Non-pigmented ciliary epithelial cell (primary cell): ENCODE measurements at places on chromosomes 7 and 10.
A peak's percentile ranks its signal among the peaks of the same experiment; 100 is the strongest.

DNA sequence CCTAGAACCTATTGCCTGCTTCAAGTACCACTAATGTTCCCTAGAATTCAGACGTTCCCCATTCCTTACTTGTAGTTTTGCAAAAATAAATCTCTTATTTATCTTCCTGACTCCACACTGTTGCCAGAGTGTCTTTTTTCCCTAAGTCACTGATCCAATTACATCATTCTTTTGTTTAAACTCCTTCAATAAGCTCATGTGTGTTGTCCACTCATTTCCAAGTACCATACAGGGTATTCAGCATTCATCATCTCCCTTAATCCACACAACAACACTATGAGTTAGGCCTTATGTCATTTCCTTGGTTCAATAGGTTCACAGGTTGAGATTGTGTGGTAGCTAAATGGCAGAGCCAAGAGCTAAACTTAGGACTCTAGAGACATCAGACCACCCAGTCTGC is 119.9 kb upstream of the RHOBTB1 start:
- DNase-seq: no peak

DNA sequence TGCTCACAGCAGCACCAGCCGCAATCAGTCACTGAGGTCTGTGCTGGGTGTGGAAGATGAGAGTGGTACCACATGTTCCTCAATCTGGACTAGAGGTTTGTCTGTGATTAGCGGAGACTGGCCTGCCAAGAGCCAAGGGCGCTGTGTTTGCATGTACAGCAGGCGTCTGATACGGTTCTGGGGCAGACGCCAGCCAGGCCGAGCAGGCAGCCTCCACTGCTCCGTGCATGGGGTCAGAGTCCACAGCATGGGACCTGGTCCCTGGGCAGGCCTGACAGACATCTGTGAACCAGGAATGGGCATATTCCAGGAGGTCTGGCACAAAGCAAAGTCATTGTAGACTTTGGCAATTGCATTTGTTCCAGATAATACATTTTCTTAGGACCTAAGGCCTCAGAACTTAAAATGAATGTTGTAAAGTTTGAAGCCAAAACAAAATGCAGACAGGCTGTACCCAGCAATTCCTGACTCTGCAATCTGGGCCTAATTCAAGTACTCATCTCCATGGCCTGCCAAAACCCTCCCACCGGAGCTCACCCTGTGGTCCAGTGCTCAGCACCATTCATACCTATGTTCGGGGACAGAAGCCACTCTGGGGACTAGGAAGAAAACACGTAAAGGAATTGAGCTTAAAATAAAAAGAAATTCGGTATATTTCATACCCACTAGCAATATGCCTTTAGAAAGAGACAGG is 50.0 kb upstream of the FAM20C start:
- no peak for DNase-seq

GRCh38 chr7:38806912-38807311 is 102.1 kb downstream of the VPS41 start:
- DNase-seq: no peak

GRCh38 chr10:62189131-62189530 is 79.5 kb downstream of the RTKN2 start:
- no peak for DNase-seq

- DNase-seq: peak; percentile 9
Observed at GRCh38 chr10:120221873-120222485, 235.0 kb upstream of the PLPP4 start.

- DNase-seq: no peak
Observed at GRCh38 chr10:70354556-70354955, 27.9 kb downstream of the LRRC20 start.

- DNase-seq: no peak
Observed at GRCh38 chr10:22657024-22657423, 57.4 kb downstream of the PIP4K2A start.

GRCh38 chr7:84076219-84076618 is 118.4 kb downstream of the SEMA3A start:
- no peak for DNase-seq

DNA sequence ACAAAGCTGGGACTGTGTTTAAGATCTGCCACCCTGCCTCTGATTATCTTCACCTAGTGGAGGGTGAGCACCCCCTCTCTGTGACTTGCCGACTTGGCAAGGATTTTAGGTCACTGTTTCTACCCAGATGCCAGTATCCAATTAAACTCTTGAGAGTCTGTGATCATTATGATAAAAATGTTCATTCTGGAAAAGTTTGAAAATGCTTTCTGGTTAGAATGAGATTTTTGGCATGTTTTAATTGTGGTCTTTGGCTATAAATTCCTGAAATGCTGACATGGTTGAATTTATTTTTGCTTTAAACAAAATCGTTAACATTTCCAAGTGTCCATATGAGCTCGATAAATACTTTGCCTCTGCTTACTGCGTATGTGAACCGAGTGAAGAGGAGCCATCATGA is 221.4 kb downstream of the BICC1 start:
- DNase-seq: no peak

DNA sequence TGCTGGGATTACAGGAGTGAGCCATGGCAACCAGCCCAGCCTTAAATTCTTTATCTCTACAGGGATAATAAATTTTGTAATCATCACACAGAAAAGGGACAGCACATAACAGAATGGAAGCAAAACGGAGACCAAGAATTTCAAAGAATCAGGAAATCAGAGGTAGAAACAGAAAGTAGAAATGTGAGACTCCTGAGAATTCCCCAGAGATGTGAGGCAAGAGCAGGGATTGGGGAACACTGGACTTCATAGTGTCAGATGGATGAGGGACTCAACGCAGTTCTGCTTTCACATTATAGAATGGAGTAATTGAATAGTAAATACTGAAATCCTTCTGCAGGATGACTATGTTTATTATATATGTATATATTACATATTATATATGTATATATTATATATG is 52.5 kb upstream of the MPP7 start:
- DNase-seq: no peak

GRCh38 chr10:124153023-124153826 is 59.8 kb upstream of the CHST15 start:
- peak; percentile 82 for DNase-seq
